Neural crest cell (in vitro differentiated cells): ENCODE measurements at places on chromosomes 5 and 9.
A peak's percentile ranks its signal among the peaks of the same experiment; 100 is the strongest.

DNA sequence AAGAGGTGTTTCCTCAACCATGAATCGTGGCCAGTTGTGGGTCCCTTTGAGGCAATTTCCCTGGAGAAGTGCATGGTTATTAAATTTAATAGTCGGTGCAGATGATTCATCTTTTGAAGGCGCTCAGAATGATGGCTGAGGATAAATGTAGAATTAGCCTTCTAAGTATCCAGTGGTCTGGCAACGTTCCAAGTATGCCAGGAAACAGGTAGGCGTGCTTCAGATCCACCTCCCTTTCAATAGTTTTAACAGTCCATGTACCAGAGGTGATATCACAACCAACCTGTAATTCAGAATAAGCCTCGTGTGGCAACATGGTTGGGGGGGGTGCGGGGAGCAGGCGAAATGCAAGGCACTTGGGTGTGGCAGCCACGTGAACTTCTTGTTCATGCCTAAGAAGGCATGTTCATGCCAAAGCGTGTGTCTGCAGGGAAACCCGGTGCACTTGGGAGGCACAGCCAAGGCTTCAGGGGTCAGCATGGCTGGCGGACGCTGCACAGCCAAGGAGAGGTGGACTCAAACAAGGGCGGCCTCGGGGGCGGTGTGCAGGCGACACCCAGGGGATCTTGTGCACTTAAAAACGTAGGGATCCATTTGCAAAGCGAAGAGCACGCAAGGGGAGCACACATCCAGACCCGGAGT lies 5.2 kb upstream of the NKD2 start:
- no peak for DNase-seq
- peaks cover 23% of the 10 kb centered on the region for H3K4me1 ChIP-seq
- no peaks in the 10 kb centered on the region for H3K36me3 ChIP-seq
- peaks cover 23% of the 10 kb centered on the region for H3K27me3 ChIP-seq
- no peak overlapping the region for H3K27ac ChIP-seq

DNA sequence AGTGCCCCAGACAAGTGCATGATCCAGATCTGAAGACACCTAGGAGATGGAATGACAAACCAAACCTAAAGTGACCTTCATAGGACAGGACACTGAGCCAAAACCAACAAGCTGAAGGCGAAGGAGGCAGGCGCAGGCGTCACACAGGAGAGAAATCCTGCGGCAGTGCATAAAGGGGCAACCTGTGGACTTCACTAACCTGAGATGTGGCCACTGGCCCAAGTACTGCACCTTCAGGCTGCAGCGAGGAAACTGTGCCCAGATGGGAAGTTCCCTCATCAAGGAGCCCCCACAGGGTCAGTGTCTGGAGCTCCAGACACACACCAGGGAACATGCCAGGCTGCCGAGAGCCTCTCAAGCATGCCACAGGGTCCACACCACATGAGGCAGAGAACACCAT lies 3.7 kb downstream of the IPPK start:
- no peak for DNase-seq
- H3K4me3 ChIP-seq = peak overlapping the region; percentile 73
- peaks cover 44% of the 10 kb centered on the region for H3K4me1 ChIP-seq
- H3K27me3 ChIP-seq = no peaks in the 10 kb centered on the region

DNA sequence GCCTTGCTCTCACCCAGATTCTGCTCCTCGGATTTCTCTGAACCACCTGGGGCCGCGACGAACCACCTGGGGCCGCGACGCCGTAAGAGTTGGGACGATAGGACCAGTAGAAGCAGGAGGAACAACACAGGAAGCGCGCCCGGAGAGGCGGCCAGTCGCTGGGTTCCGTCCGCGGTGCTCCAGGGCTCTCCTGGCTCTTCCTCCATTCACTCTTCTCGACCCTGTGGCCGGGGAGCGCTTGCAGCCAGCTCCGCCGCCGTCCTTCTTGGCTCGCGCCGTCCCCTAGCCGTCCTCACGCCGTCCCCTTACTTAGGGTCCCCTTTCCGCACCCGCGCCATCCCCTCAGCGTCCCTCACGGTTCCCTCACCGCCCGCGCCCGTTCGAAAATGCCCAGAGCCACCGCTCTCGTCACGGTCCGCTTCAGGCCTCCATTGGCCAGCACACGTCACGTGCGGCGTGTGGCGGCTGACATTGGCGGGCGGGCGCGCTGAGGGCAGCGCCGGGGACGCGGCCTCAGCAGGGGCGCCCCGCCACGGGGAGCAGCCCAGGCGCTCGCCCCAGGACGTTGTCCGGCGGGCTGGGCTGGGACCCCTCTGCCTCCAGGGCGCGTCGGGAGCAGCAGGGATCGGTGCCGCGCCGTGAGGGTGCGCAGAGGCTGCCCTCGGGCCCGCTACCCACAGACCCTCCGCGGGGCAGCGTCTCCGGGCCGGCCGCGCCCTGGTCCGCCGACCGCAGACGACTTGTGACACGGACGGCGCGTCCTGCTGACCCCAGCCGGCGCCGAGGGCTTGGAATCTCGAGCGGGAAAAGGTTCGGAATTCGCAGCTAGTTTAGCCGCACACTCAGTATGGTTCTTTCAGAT lies 53.7 kb upstream of the PTPDC1 start:
- H3K27me3 ChIP-seq = peaks cover 2% of the 10 kb centered on the region
- peak overlapping the region; percentile 96 for H3K4me3 ChIP-seq
- peak; percentile 74 for DNase-seq
- H3K27ac ChIP-seq = peak overlapping the region; percentile 99
- H3K36me3 ChIP-seq = peaks cover 18% of the 10 kb centered on the region

- no peaks in the 10 kb centered on the region for H3K27me3 ChIP-seq
- H3K4me3 ChIP-seq = no peak overlapping the region
- no peaks in the 10 kb centered on the region for H3K4me1 ChIP-seq
- no peak for DNase-seq
Observed at GRCh38 chr5:10726179-10726912, 34.7 kb downstream of the DAP start.

GRCh38 chr5:146722361-146722779 lies 156.2 kb downstream of the PPP2R2B start:
- H3K27me3 ChIP-seq = no peaks in the 10 kb centered on the region
- H3K27ac ChIP-seq = no peak overlapping the region
- no peak for DNase-seq

DNA sequence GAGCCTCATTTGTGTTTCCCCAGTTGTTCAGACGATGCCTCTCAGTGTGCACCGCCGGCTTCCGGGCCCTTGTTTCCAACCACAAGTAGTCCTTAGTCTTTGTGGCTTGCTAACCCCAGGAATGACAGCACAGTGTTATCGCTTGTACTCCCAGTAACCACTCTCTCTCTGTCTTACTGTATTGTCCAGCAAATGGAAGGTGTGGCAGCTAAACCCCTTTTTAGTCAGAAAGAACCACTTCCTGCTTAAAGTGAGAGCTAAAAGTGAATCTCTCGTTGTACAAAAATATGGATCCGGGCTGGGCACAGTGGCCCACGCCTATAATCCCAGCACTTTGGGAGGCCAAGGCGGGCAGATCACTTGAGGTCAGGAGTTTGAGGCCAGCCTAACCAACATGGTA lies 61.3 kb downstream of the ENC1 start:
- no peaks in the 10 kb centered on the region for H3K36me3 ChIP-seq
- no peak overlapping the region for H3K4me3 ChIP-seq
- DNase-seq = no peak
- H3K27me3 ChIP-seq = no peaks in the 10 kb centered on the region
- H3K4me1 ChIP-seq = peaks cover 50% of the 10 kb centered on the region

DNA sequence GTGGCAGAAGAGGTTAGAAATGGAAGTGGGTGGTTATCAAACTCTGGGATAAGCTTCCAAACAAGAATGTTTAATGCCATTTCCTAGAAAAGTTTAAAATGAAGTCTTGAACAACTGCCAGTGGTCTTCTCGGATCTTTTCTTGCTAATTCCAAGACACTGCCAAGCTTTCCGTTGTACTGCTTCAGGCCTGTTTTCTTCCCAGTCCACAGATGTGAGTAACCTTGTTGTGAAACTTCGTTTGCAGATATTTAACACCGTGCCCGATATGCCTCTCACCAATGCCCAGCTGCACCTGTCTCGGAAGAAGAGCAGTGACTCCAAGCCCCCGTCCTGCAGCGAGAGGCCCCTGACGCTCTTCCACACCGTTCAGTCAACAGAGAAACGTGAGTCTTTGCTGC lies 269.8 kb downstream of the NR3C1 start:
- no peak for DNase-seq
- no peaks in the 10 kb centered on the region for H3K36me3 ChIP-seq
- no peak overlapping the region for H3K4me3 ChIP-seq
- H3K4me1 ChIP-seq = peaks cover 30% of the 10 kb centered on the region

DNA sequence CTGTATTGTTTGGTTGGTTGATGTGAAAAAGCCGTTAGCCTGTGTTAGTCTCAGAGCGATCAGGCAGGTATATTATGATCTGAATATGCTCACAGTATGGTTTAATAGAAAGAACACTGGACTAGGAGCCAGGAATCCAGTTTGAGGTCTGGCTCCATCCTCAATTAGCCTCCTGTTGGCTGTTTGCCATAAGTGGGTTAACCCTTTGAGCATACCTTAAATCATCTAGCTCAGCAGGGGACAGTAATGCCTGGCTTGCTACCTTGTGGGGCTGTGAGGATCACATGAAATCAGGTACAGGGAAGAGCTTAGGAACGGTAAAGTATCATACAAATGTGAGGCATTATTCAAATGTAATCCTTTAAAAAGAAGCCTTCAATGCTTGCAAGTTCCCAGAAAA lies 104.7 kb downstream of the CMYA5 start:
- no peak overlapping the region for H3K4me3 ChIP-seq
- peaks cover 5% of the 10 kb centered on the region for H3K36me3 ChIP-seq
- no peaks in the 10 kb centered on the region for H3K4me1 ChIP-seq
- no peaks in the 10 kb centered on the region for H3K27me3 ChIP-seq

- H3K4me3 ChIP-seq = no peak overlapping the region
- H3K4me1 ChIP-seq = no peaks in the 10 kb centered on the region
- no peaks in the 10 kb centered on the region for H3K36me3 ChIP-seq
- no peak overlapping the region for H3K27ac ChIP-seq
Observed at GRCh38 chr9:71098801-71099200, 22.6 kb downstream of the TRPM3 start.

- no peak overlapping the region for H3K4me3 ChIP-seq
- no peaks in the 10 kb centered on the region for H3K27me3 ChIP-seq
- H3K36me3 ChIP-seq = no peaks in the 10 kb centered on the region
- H3K27ac ChIP-seq = no peak overlapping the region
- DNase-seq = no peak
Observed at GRCh38 chr5:16593628-16594027, 23.2 kb downstream of the RETREG1 start.

GRCh38 chr5:28390341-28390740 lies 1352.0 kb upstream of the CDH9 start:
- H3K4me1 ChIP-seq = peaks cover 7% of the 10 kb centered on the region
- no peak for DNase-seq
- H3K36me3 ChIP-seq = no peaks in the 10 kb centered on the region

DNA sequence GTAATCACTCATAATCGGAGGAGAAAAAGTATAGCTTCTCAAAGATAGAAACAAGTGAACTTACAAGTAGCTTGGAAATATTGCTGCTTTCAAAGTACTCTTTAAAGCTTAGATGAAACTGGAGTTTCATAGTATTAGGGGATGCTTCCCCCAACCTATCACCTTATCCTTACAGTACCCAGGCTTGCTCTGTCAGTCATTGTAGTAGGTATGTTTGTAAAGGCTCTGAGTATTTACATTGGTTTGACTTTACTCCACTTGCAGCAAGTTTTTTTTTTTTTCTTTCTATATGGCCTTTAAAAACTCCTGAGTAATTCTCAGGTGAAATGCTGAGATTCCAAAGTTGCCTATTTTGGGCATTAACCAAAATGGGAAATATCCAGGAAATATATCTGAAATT lies 84.8 kb downstream of the CD180 start:
- peaks cover 6% of the 10 kb centered on the region for H3K36me3 ChIP-seq
- DNase-seq = no peak
- no peak overlapping the region for H3K27ac ChIP-seq
- H3K4me1 ChIP-seq = no peaks in the 10 kb centered on the region
- no peak overlapping the region for H3K4me3 ChIP-seq
- no peaks in the 10 kb centered on the region for H3K27me3 ChIP-seq

DNA sequence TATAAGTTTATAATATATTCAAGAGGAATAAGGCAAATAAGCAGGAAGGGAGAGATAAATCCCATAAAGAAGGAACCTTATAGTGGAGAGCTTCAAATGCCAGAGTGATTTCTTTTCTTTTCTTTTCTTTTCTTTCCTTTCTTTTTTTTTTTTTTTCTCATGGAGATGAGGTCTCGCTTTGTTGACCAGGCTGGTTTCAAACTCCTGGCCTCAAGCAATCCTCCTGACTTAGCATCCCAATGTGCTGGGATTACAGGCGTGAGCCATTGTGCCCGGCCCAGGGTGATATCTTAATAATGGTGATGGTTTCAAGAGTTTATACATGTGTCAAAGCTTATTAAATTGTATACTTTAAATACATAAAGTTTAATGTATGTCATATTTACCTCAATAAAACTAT lies 19.6 kb upstream of the FOCAD start:
- DNase-seq = no peak
- no peak overlapping the region for H3K27ac ChIP-seq
- no peaks in the 10 kb centered on the region for H3K27me3 ChIP-seq
- no peak overlapping the region for H3K4me3 ChIP-seq
- H3K4me1 ChIP-seq = peaks cover 7% of the 10 kb centered on the region

DNA sequence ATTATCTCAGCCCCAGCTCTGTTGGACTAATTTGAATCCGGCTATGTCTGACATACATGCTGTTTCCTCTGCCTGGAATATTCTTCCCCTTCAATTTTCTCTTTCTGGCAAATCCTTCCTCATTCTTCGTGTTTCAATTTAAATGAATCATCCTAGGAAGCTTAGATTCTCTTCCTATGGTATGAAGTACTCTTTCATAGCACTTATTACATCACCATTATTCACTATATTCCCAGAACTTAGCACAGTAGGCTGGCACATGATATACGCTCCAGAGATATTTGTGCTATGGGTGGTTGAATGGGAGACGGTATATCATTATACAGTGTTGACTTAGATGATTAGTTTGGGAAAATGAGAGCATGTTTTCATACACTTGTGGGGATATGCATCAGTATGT lies 91.0 kb upstream of the JAK2 start:
- no peak overlapping the region for H3K4me3 ChIP-seq
- H3K36me3 ChIP-seq = no peaks in the 10 kb centered on the region
- DNase-seq = no peak
- H3K27me3 ChIP-seq = no peaks in the 10 kb centered on the region

DNA sequence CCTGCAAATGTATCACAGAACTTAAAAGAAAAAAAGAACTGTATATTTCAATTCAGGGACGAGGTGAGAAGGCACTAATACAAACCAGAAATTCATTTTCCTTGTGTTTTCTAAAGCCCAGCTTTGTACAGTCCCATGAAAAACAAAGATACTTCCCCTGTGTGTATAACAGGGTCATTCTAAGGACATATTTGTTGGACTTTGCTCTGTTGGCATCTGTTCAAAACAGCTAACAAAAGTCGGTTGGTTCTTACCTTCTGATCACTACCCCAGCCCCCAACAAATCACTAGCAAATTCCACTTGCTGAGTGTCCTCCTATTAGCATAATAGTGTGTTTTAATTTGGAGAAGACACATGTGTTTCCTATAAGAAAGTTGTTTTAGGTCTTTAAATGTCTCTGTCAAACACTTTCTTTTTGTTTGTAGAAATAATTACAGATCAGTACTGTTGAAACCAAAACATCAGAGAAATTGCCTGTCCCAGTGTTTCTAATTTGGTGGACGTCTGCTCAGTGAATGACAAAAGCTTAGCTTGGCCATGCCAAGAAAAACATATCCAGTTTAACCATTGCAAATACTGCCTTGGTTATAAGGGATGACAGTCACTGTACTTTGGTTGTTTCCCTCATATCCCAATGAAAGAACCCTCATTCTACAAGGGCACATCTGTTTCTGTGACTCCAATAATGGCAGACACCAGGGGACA lies 480.5 kb downstream of the EBF1 start:
- H3K4me3 ChIP-seq = no peak overlapping the region
- no peak overlapping the region for H3K27ac ChIP-seq
- no peak for DNase-seq
